Iris pigment epithelial cell (primary cell): ENCODE measurements at places on chromosomes 4 and X.

- DNase-seq = no peak
Observed at GRCh38 chr4:129738175-129738574, 642.2 kb downstream of the C4orf33 start.

- DNase-seq = no peak
Observed at GRCh38 chrX:12958059-12958458, 16.9 kb upstream of the TMSB4X start.

GRCh38 chr4:85940151-85940550 lies 419.7 kb downstream of the MAPK10 start:
- no peak for DNase-seq

- DNase-seq = peak; percentile 96
Observed at GRCh38 chr4:176794151-176794550, 1.4 kb upstream of the VEGFC start.

GRCh38 chrX:10233696-10234095 lies 76.9 kb downstream of the CLCN4 start:
- peak; percentile 34 for DNase-seq

- DNase-seq = no peak
Observed at GRCh38 chr4:825063-825970, 612 bp downstream of the CPLX1 start.
